Activated T-helper 1 cell treated with anti-CD3 and anti-CD28 coated beads, Interleukin-2, amount 50 U/mL, for 16 hours (primary cell): ENCODE measurements at places on chromosomes 13 and 19.
A peak's percentile ranks its signal among the peaks of the same experiment; 100 is the strongest.

- no peak for DNase-seq
These were observed 72.6 kb upstream of the SERTM1 start for GRCh38 chr13:36601186-36601585.

DNA sequence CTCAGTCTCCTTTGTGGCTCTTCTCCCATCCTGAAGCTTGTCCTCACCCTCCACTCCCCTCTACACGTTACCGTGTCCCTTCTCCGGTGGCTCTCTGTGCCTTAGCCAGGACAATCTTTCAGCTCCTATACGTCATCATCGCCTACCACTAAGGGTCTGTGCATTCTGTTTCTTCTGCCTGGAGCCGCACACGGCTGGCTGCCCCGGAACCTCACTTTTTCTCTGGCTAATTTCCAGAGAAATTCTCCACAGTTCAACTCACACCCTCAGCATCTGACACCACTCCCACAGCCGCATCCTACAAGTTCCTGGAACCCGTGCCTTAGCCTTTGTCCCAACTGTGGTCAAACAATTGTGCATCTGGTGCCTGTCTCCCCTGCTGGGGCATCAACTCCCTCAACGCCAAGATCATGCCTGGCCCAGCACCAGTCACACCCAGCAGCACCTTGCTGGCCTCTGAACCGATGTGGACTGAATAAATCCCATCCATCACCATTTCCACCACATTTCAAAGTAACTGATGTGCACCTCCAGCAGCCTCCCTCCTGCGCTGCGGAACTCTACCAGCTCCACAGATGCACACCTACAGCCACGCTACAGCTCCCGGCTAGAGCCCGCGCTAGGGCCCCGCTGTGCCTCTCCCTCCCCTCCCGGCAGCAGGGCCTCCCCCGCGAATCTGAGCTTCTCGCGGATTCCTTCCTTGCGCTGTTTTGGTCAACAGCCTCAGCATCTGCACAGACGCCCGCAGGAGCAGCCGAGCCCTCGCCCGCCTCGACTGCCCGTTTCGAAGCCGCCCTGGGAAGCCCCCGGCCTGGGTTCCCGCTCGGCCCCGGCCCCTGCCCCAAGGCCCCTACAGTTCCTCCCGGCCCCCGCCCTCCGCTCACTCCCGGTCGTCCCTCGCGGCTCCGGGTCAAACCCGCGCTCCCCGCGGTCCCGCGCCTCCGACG lies 689 bp downstream of the DCUN1D2 start:
- DNase-seq, result peak; percentile 15

DNA sequence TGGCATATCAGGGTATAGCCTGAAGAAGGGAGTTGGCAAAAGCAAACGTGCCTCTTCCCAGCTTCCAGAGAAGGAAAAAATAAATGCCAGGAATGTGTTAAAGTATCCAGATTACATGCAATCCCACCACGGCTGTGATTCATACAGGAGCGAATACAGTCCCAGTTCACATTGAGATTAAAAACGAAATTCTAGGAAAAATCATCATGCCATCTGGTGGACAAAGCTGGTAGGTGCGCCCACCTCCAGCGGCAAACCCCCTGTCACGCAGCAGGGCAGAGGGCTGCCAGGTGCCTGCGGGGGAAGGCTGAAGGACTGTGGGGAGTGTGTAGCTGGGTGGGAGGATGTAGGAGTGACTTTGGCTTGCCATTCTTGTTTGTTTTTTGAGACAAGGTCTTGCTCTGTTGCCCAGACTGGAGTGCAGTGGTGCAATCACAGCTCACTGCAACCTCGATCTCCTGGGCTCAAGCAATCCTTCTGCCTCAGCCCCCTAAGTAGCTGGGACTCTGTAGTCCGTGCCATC lies 6.4 kb upstream of the DMWD start:
- peak; percentile 23 for DNase-seq

- DNase-seq, result no peak
These were observed 98.7 kb downstream of the FAM216B start for GRCh38 chr13:42880056-42880605.

DNA sequence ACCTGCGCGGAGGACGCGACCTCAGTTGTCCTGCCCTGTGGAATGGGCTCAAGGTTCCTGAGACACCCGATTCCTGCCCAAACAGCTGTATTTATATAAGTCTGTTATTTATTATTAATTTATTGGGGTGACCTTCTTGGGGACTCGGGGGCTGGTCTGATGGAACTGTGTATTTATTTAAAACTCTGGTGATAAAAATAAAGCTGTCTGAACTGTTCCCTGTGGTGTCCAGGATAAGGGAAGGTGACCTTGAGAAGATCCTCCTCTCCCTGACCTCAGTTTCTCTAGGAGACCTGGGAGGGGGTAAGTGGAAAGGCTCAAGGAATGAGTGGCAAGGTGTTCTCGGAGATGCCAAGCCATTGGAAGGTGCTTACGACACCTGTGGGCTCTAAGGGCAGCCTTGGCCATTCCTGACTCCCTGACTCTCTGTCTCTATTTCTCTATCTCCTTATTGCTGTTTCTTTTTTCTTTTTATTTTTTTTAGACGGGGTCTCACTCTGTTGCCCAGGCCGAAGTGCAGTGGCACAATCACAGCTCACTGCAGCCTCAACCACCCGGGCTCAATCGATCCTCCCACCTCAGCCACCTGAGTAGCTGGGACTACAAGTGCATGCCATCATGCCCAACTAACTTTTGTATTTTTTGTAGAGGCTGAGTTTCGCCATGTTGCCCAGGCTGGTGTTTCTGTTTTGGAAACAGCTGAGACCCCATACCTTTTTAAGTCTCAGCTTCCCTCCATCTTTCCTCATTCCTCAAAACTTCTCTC lies 3.2 kb downstream of the GDF15 start:
- no peak for DNase-seq

GRCh38 chr13:75960538-75960994 lies 324.4 kb downstream of the LMO7 start:
- DNase-seq, result no peak

GRCh38 chr13:78383071-78383484 lies 220.3 kb downstream of the POU4F1 start:
- DNase-seq, result no peak

- no peak for DNase-seq
These were observed 428.6 kb downstream of the SLITRK1 start for GRCh38 chr13:83453723-83454122.

- DNase-seq, result no peak
These were observed 114.9 kb upstream of the WASF3 start for GRCh38 chr13:26442541-26442940.

- no peak for DNase-seq
These were observed at the start of gene TNNI3 for GRCh38 chr19:55157064-55157908. TNNI3 (minus strand) TSS chr19:55157732; CDS start chr19:55157589, 143 bp downstream.

DNA sequence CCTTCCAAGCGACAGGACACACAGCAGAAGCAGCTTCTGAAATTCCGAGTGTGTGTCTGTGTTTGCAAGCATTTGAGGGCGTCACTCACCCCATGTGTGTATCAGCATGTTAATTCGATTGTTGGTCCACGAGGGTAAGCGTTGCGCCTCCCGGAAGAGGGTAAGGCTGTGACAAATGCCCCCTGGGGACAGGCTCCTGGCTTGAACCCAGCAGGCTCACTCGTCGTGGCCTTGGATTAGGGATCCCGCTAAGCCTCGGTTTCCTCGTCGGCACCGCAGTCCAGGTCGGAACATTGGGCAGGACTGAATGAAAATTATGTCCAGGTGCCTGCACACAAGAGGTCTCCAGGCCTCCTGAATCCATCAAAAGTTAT lies 606 bp upstream of the STXBP2 start:
- no peak for DNase-seq

DNA sequence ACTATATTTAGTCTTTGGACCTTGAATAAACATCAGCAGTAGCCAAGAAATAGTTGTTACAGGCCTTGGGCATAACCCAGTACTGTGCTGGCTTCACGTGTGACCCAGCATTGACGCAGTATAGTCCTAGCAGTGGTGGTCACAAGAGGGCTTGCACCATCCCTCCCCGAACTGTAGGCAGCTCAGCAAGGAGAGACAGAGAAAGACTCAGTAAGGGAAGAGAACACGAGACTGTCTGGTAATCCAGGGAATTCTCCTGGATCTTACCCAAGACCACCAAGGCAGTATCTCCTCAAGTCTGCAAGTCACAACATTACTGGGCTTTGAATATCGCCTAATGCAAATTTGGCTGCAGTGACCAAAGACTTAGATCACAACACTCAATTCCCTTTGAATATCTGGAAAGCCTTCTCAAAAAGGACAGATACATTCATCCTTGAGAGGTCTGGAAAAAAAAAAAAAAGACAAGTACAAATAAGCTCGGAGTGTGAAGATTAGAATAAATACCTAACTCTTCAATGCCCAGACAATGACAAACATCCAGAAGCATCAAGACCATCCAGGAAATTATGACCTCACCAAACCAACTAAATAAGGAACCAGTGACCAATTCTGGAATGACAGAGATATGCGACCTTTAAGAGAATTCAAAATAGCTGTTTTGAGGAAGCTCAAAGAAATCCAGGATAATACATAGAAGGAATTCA lies 39.7 kb downstream of the CAB39L start:
- no peak for DNase-seq

- DNase-seq, result no peak
These were observed 4.2 kb downstream of the TMEM259 start for GRCh38 chr19:1016647-1017114.

DNA sequence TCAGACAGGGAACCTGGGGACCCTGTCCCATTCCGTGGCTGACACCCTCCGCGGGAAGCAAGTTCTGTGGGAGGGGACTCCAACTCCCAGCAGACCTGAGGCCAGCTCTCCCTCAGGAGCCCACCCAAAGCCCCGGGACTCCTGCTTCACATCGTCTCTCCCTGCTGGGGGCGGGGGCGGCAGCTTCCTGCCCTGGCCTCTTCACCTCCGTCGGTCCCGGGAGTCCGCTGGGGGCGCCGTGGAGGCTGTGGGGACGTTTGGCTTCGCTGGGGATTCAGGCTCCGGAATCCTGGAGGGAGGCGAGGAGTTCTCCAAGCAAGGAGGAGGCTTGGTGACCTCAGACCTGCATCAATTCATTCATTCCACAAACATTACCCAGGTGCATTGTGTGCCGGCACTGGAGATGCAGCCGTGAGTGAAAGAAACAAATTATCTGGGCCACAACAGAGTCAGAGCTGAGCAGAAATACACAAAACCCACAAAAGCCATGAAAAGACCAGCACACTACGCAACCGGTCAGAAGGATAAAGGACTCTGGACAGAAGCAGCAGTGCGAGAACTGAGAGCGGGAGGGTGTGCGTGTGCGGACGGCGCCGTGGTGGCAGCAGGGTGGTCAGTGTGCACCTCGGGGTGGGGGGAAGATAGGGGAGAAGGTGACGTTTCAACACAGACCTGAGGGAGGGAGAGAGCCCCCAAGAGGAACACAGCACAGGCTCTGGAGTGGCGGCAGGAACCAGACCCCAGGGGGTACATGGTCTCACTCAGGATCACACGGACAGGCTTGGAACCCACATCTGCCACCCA lies 19.0 kb downstream of the EPS8L1 start:
- DNase-seq, result no peak

GRCh38 chr19:41886761-41887710 lies 4.1 kb downstream of the ARHGEF1 start:
- DNase-seq, result peak; percentile 26

DNA sequence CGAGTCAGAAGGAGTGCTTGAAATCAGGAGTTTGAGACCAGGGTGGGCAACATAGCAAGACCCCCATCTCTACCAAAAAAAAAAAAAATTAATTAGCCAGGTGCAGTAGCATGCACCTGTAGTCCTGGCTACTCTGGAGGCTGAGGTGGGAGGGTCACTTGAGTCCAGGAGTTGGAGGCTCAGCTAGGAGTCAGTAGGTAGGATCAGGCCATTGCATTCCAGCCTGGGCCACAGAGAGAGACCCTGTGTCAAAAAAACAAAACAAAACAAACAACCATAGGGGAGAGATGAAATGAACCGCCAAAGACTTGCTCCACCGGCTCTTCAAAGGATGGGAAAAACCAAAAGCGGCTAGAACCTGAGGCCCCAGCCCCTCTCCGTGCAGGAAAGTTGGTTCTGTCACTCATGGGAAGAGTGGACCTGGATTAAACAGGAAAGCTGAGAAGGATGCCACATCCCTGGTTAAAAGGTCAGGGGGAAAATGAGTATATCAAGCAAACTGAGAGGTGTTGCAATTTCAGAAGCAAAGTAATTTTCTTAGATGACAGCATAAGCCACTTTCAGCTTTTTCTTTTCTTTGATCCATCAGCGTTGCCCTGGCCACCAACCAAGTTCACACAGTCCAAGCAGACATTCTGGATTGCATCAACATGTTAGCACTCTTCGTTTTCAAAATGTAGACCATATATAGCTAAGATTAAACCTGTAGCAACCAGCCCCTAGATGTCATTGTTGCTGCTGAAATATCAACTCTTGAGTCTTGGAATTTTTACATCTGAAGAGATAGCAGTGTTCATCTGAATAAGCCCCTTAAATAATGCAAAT lies 8.9 kb upstream of the ZNF507 start:
- DNase-seq, result no peak

DNA sequence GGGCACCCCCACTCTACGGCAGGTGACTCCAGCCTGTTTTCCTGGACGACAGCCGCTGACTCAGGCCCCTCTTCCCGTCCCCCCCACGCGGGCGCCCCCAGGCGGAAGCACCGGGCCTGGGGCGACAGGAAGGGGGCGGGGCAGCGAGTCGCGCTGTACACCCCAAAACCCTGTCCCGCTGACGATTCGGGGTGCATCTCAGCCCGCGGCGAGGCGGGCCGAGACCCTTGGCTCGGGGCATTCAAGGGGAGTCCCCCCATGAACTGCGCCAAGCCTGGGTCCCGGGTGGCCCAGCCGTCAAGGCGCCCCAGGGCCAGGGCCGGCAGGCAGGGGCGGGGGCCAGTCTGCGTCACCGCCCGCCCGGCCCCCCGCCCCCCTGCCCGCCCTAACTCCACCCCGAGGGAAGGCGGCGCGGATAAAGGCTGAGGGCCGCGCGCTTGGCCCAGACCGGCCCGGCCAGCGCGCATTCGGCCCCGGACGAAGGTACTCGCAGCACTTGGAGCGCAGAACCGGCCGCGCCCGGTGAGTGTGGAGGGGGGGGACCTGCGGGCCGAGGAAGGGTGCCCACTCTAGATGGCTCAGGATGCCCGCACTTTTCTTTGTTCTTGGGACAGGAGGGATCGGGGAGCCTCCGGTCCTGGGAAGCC lies at the start of gene MIDN:
Gene MIDN (plus strand): TSS at position 445 of the 647 bp plus-strand sequence. CDS start 1,714 bp downstream, outside the sequence.
- no peak for DNase-seq

DNA sequence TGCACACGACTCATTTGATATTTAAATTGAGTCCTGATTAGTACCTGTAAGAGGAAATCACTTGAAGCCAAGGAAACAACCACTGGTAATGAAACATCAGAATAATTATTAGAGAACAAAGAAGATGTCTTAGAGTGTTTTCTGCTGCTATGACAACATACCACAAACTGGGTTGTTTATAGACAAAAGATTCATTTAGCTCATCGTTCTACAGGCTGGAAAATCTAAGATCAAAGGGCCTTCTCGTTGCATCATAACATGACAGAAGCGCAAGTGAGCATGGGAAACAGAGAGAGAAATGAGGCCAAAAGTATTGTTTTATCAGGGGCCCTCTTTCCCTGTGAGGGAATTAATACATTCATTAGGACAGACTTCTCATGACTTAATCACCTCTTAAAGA lies 1024.0 kb upstream of the PCDH9 start:
- DNase-seq, result no peak

DNA sequence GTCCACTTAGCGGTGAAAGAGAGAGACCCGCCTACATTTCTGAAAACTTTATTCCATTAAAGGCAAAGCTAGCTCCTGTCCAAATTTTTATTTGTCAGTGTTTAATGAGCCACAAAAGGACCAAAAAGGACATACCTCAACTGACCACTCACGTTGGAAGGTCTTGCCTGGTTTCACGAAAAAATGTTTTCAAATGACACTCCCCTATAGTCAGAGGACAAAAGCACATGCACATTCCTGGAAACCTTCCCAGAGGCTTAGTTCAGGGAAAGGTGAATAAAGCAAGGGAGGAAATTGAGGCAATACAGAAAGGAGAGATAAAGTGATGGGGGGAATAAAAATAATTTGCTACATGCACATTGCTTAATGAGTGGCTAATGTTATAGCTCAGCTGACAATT lies 55.6 kb downstream of the DOCK9 start:
- no peak for DNase-seq
